ENCODE measurements at places on chromosomes 3 and 15.

GRCh38 chr15:74762791-74763150, 14.1 kb downstream of the CYP1A2 start:
- DNase-seq, result no peak

GRCh38 chr15:56619887-56620286, 113.4 kb downstream of the ZNF280D start:
- DNase-seq, result no peak

DNA sequence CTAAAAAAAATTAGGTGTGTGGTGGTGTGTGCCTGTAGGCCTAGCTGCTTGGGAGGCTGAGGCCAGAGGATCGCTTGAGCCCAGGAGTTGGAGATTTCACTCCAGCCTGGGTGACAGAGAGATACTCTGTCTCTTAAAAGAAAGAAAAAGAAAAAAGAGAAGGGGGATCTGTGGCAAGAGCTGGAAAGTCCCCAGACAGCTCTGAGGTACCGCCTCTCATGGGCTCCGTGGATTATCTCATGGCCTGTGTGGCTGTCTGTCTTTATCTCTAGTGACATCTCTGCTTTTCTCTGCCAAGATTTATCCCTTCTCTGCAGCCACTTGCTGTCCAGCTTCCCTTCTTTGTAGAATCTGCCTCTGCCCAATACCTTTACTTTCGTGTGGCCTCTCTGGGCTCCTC, 5.7 kb downstream of the EXOSC7 start:
- no peak for DNase-seq

DNA sequence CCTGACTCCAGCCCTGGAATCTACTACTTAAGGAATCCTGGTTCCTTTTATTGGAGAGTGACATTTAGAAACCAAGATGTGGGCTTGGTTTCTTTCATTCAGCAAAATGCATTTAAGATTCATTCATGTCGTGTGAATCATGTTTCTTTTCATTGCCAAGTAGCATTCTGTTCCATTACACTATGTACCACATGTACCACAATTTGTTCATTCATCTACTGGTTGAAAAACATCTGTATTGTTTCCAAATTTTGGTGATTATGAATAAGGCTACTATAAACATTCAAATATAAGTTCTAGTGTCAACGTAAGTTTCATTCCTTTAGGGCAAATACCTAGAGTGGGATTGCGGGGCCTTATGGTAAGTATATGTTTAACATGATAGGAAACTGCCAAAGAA, 264.2 kb downstream of the VPS13C start:
- no peak for DNase-seq

DNA sequence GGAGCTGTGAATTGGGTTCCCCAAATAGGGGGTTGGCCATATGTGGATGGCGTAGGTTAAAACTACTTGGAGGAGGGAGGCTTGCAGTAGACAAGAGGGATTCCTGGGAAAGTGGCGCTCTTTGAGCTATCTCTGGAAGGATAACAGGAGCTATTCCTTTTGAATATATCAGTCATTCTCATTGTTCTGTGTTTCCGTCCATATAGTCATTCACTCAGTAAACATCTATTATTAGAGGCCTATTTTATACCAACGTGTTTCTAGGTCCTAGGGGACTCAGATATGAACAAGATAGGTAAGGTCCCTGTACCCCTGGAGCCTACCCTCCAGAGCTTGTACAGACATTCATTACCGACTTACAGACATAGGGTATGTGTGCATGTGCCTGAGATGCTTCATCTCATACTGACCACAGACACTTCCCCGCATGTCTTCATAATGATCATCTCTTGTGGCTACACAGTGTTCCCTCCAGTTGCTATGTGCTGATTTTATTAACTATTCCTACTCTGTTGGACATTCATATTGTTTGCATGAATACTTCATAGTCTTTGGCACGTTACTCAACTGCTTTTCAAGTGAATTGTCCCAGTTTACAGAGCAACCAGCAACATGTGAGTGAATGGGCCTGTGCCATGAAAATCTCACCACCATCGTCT, 55.8 kb upstream of the VILL start:
- DNase-seq, result no peak

- no peak for DNase-seq
Measured at GRCh38 chr3:16596352-16597032, 8.7 kb downstream of the DAZL start.

DNA sequence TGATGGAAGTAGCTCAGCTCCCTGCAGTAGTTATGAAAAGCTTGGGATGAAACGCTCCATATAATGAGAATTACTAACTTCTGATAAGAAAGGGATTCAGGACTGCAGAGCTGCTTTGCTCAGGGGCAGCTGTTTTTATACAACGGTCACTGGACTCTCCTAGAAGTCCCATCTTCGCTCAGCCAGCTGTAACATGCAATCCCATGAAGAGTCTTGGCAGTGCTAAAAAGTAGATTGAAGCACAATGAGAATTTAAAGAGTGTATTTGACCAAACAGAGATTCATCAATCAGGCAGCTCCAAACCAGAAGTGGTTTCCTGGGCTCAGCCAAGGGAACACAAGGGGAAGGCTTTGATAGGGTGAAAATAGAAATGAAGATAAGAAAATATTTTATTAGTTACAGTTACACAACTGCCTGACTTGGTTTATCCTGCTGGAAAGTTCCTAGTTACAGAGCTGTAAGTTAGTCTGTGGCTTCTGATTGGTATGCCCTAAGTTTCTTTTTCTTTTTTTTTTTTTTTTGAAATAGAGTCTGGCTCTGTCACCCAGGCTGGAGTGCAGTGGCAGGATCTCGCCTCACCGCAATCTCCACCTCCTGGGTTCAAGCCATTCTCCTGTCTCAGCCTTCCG, 24.1 kb downstream of the SIDT1 start:
- DNase-seq, result no peak

- DNase-seq, result no peak
Measured at GRCh38 chr3:124410471-124410870, 319.8 kb upstream of the UMPS start.

GRCh38 chr3:168847291-168847883, 751.7 kb upstream of the GOLIM4 start:
- DNase-seq, result no peak

GRCh38 chr3:36557021-36557707, 176.9 kb downstream of the STAC start:
- DNase-seq, result no peak

DNA sequence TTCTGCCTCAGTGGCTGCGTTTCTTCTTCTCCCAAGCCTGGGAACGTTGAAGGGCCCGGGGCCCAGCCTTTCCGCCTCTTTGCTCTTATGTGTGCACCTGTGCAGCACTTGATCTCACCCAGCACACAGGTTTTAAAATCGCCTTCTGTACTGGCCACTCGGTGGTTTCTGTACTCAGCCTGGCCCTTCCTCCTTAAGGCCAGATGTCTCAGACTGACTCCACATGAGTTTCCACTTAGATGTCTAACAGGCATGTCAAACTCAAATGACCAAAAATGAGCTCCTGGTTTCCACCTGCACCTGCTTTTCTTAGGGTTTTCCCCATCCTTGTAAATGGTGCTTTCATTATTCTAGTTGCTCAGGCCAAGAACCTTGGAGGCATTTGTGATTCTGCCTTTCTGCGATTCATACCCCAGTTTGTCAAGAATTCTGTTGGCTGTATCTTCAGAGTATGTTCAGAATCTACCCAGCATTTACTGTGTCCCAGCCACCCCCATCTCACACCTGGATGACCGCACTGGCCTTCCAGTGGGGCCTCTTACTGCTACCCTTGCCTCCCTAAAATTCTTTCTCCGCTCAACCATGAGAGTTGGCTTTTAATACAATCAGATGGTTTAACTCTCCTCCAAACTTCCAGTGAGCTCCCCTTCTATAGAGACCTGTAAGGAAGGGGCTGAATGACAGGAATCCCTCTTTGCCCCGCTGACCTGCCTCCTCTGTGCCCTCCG, 2.2 kb upstream of the TRAK1 start:
- DNase-seq, result no peak

GRCh38 chr3:100334488-100335351, at the start of gene NIT2:
TSS of gene NIT2 (plus strand) at chr3:100334757. CDS start at chr3:100334792, 35 bp downstream.
- peak; percentile 42 for DNase-seq

DNA sequence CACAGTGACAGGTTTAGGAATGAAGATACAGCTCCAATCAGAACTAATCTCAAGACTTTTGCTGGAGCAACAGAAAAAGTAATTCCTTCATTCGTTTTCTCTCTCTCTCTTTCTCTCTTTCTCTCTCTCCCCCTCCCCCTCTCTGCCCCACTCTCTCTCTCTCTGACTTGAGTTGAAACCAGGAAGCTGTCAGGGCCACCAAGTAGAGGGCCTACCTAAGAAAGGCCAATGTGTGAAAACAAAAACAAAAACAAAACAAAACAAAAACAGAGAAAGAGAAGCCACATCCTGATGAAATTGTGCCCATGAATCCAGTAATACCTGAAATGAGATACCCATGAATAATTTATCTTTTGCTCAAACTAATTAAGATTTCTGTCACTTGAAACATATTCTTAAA, 72.9 kb downstream of the ATP8B4 start:
- DNase-seq, result no peak

DNA sequence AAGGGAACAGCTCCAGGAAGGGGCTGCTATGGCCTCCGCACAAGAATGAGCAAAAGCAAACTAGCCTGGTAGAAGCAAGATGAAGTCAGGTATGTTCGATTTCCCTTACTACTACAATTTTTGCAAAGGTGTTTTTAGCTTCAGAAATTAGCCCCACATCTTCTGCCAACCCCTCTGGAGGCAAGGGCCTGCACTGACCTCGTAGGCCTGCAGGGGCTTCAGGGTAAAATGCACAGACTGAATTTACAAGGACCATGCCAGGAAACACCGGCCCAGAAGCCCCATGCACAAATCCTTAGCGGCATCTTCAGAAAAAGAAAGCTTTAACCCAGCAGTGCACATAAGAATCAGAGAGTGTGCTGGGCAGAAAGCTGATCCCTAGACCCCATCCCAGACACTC, 53.0 kb downstream of the SLC6A1 start:
- DNase-seq, result no peak

DNA sequence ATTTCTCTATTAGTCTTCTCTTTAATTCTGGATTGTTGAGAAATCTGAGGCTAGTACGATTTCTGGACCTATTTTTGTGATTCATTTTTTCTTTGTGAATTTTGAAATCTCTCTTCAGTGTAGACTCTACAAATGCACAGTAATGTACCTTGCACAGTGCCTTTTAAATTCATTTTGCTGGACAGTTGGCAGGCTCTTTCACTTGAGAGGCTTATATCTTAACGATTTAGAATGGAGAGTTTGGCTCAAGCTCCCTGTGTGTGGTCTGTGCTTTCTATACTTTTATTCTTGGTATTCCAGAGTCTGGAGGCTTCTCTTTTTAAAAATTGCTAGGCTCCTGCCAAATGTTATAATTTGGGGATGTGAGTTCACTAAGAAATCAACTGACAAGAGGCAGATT, 8.8 kb downstream of the CRYBG3 start:
- no peak for DNase-seq

DNA sequence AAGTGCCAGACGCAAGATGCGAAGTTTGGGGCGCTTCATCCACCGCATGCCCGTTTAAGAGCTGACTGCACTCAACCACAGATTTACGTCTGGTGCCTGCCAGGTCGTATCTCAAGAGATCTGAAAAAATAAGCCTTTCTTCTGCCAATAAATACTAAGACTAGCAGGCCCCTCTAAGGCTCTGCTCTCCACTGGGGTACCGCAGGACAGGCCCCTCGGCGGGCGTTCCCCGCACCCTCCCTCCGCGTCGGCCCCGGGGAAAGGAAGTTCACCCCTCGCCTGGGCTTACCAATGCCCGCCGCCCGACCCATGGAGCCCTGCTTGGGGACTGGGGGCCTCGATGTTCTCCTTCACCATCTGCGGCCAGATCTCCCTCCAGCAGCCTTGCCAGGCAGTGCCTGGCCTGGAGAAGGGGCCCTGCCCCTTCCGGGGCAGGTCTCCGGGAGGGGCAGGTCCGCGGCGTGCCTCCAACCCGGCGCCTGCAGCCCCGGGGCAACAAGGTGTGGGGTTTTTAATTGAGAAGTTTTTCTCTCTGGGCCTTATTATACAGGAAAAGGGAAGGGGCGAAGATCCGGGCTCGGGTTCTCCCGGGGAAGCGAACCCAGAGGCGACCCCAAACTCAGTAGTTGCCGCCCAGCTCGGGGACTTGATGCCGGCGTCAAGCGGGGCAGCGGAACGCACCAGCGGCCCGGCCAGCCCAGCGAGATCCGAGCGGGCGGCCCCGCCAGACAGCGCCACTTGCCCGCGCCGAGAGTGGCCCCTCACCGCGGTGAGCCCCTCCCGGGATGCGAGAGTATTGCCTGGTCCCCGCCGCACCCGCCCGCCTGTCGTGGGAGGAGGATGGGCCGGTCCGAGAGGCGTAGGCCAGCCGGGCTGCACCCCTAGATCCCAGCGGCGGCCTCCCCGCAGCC, 735 bp downstream of the GOLGA8B start:
- no peak for DNase-seq

- DNase-seq, result no peak
Measured at GRCh38 chr15:32646291-32646690, 4.8 kb downstream of the SCG5 start.

- DNase-seq, result no peak
Measured at GRCh38 chr3:182527745-182528144, 265.6 kb upstream of the ATP11B start.

DNA sequence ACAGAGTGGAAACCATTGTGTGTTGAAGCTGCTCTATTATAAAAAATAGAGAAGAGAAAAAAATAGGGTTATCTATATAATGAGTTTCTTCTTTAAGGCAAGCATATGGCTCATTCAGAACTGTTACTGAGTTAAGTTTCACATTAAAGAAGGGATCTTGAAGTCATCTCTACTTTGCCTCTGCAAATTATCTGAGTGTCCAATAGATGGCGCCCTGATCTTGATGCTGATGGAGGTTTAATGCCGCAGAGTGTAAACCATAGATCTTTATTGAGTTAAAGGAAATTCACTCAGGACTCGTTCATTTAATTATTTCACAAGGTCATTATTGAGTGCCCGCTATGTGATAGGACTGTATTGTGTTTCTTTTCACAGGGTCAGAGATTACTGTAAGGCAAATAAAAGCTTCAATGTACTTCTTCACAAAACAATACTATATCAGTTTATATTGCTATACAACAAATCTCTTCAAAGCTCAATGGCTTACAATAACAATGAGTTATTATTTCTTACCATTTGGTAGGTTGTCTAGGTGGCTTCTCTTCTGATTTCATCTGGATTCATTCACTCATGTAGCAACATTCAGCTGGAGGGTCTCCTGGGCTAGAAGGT, 171.4 kb downstream of the NSUN3 start:
- no peak for DNase-seq

- no peak for DNase-seq
Measured at GRCh38 chr3:40313975-40314860, 4.7 kb downstream of the EIF1B start.

GRCh38 chr15:26261966-26262365, 398.8 kb upstream of the ATP10A start:
- DNase-seq, result no peak

Measured in stimulated activated CD4-positive, alpha-beta T cell treated with anti-CD3 and anti-CD28 coated beads, Interleukin-1b, Interleukin-23, amount 100 ng/mL, for 1 hour (primary cell).